SK-N-DZ (cell line): ENCODE measurements at places on chromosomes 3 and 15.

DNA sequence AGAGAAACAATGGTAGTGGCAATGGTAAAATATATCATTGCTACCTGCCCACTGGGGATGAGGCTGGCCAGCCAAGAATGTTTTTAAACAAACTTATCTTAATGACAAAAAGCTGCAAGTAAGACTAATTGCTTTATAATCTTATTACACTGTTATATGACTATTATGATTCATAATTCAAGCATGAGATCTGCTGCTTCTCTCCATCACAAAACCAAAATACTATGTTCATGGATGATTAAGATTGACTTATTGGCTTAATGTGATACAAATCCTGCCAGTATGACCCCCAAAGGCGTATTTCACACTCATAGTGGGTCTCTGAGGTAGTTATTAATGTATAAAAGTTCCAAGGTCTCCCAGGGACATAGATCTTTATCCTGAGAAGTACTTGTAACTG lies 52.6 kb downstream of the FBN1 start:
- DNase-seq = no peak

- DNase-seq = no peak
Measured at GRCh38 chr3:30658328-30659052, 52.1 kb downstream of the TGFBR2 start.

- DNase-seq = no peak
Measured at GRCh38 chr3:46284981-46285683, 42.9 kb downstream of the CCR3 start.

- DNase-seq = no peak
Measured at GRCh38 chr3:6522191-6522590, 338.7 kb upstream of the GRM7 start.

GRCh38 chr3:189646853-189647542 lies 15.8 kb downstream of the TP63 start:
- DNase-seq = no peak

- no peak for DNase-seq
Measured at GRCh38 chr15:92666780-92667179, 11.2 kb upstream of the FAM174B start.

DNA sequence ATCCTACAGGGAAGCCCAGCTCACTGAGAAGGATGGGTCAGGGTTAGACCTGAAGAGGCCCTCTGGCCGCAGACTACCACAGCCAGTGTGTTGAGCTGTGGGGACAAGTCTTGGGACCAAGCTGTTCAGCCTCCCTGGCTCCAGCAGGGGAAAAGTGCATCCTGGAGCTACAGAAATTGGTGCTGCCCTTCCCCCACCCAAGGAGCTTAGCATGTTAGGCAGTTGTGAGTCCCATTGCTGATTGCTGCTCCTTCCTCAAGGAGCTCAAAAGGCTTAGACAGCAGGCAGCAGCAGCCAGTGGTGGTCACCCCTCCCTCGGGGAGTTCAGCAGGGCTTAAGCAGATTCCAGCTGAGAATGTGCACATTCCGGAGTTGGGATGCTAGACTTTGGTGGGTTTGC lies 165.6 kb downstream of the ATP8B4 start:
- DNase-seq = no peak

DNA sequence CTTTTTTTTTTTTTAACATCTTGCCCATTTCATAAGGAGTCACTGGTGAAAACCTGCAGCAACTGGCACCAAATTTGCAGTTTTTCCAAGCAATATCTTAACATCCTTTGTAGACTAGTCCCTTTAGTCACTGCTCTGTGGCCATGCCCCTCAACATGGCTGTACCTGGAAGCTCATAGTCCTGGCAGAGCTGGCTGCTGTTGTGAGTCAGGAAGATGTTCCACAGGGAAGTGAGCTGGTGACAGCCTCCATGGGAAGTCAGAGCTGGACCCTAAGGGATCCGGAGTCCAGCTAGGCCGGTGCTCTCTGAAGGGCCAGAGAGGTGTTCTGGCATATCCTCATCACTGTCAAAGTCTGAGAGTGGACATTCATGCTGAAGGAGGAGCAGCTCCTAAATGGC lies 99.3 kb upstream of the ZBED2 start:
- no peak for DNase-seq

DNA sequence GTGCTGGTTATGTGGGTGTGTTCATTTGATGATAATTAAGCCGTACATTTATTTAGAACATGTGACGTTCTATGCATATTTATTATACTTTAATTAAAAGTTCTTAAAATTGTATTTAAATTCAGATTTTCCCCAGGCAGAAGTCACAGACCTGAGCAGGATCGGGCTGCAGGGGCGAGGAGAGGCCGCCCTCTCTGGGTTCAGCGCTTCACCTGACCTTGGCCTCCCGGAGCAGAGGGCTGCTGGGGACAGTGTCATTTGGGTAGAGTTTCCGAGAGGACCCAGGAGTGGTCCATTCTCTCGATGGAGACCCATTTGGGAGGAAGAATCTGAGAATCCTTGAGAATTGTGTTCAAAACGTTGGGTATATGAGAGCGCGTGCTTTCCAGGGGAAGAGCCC lies 12.0 kb upstream of the TOPBP1 start:
- DNase-seq = no peak

- DNase-seq = no peak
Measured at GRCh38 chr3:73661265-73661664, 36.5 kb upstream of the PDZRN3 start.

DNA sequence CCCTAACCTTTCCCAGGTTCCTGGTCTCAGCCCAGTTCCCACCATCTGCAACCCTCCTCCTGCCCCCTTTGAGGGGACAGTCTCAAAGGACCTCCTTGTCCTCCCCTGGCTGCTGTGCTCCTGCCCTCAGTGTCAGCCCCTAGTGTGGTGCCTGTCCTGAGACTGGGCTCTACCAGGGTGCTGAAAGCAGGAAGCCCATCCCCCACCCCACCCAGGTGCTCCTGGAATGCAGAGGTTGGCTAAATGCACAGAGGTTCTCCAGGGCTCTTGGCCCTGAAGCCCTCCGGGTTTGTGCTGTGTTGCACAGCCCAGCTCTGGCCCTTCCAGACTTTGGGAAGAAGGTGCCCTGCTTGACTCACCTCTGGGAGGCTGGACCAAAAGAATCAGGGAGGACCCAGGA lies 21.8 kb downstream of the C3orf18 start:
- no peak for DNase-seq

DNA sequence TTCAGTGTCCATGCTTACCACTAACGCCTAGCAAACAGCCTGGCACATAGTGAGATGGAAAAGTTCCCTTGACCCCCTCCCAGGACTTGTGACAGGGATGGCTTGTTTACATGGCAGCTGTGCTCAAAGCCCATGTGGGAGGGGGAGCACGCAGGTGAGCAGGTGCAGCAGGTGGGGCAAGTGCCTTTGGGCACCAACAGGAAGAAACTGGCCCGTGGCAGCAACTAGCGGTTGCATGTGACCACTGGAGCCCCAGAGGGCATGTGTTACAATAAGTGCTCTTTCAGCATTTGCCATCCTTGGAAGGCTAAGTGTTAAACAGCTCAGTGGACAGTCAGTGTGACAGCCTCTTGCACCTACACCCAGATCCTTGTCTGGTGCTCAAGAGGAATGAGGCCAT lies 734.6 kb downstream of the TUSC7 start:
- DNase-seq = no peak

- DNase-seq = peak; percentile 33
Measured at GRCh38 chr3:167740961-167741587, 5.6 kb downstream of the SERPINI1 start.

- DNase-seq = peak; percentile 78
Measured at GRCh38 chr3:18370672-18371071, 54.5 kb downstream of the SATB1 start.

DNA sequence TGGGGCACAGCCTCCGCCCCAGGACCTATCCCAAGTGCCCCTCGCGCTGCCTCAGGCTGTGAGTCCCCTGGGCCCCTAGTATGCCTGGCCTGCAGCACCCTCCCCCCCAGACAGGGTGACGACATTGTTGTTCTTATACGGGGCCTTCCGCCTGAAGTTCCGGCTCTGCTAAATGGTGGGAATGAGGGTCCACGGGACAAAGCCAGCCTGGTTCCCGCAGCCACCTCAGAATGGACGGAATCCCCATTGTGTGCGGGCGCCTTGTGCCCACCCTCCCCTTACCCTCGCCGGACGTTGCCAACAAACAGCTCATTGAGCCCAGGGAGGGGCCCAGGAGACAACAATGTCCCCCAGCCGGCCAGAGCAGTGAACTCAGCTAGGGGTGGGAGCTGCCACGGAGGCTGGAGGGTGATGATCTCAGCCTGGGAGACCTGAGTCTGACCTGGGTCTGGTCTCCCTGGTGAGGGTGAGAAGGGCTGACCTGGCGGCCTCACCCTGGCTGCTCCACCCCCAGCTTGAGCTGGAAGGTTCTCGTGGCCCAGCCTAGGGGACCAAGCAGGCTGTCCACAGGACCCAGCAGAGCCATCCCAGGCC lies 10.2 kb upstream of the DLL4 start:
- DNase-seq = no peak

GRCh38 chr3:151209654-151210053 lies 6.6 kb upstream of the GPR171 start:
- no peak for DNase-seq

GRCh38 chr3:2484162-2485026 lies 385.7 kb downstream of the CNTN4 start:
- no peak for DNase-seq

DNA sequence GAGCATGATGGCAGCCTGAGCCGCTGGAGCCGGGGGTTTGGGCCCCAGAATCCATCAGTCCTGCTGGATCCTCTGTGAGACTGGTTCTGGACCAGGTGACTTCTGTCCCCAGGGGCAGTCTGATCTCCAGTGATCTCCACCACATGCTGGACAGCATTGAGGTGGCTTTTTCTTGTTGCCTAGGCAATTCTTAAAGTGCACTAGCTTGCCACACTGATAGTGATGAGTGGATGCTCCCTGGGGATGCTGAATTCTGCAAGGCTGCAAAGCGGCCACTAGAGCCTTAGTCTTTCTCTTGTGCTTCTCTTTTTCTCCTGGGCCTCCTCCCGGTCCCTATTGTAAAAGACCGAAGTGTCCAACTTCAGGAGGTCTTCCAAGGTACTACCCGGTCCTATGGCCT lies 70.4 kb upstream of the ATP11B start:
- DNase-seq = no peak

DNA sequence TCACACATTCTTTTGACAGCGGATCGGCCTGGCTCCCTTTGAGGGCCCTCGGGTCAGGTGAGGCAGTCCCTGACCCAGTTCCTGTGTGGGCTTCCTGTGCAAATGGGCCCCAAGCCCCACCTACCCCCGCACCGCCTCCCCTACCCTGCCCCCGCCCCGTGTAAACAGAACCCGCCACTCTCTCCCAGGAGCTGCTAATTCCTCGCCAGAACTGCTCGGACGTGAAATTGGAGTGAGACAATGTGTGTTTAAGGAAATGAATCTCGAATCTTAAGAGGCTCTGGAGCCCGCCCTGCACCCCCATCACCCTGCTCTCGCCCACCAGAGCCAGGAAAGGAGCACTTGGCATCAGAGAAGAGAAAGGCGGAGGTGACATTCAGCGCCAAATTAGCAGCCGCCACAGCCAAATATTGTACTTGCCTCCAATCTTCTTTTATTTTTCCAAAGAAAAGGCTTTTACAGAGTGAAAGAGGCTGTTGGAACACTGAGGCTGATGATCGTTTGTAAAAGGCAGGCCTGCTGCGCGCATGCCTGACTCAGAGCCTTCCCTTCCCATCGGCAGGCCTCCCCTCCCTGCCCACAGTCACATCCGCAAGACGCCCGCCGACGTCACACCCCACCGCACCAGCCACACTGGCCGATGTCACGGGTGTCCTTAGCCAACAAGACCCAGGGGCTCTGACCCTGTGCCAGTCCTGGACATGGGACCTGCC lies 53.1 kb downstream of the CACNA2D2 start:
- DNase-seq = no peak

- DNase-seq = no peak
Measured at GRCh38 chr15:93290618-93290946, 201.6 kb upstream of the RGMA start.

DNA sequence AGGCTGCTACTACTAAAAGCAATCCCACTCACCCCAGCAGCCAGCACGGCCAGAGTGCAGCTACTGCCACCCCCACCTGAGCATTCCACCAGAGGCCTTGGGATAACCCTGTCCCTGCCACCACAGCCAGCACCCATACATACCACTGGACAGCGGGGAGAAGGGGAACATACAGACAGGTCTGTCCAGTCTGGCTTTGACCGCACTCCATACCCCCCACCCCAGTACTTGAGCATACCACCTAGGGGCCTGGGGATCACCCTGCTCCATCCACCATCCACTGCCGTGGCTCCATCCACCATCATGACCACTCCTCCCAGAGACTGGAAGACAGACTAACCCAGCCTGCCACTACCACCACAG lies 210.1 kb downstream of the ATP8B4 start:
- DNase-seq = no peak

DNA sequence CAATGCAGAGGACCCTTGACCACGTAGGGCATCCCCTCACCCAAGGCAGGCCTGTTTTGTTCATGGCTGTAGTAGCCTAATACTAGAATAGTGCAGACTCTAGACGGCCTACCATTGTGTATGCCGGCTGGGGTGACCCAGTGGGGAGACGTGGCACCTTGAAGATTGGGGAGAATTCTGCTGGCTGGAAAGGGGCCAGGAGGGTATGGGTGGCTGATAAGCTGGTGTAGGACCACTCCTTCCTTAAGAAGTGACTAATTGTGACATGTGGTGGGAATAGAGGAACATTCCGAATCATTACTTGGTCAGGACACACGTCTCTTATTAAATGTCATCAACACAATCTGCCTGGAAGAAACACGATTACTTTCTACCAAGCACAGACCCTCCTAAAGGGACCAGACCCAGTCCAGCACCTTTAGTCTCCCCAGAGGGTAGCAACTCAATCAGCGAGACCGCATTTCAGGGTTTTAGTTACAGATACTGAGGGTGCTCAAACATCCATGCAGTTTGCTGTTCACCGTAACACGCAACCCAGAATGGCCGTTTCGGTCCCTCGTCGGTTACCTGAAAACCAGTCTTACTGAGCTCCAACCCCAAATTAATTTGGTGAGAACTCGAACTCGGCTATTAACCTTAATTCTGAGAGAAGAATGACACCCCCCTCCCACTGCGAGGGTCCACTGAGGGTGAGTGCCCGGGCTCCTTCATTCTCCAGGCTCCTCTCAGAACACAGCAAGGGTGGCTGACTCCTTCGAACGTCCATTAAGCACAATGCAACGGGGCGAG lies 1.6 kb upstream of the KLF13 start:
- no peak for DNase-seq

DNA sequence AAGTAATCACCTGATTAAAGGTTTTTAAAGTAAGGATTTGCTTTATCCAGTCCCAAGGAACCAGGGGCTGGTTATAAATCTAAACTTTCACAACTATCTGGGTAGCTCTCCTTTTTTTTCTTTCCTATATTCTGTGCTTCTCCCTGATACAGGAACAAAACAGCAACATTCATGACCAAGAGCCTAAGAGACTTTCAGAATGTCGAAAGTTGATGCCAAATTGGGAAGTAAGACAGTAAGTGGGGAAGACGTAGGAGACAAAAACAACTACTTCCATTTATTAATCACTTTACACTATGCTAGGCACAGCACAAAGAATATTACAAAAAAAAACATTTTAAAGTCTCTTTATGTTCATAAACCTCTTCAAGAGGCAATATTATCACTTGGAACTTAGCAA lies 211.6 kb downstream of the MAGI1 start:
- no peak for DNase-seq
